Panc1 (cell line): ENCODE measurements at places on chromosomes 4 and X.

DNA sequence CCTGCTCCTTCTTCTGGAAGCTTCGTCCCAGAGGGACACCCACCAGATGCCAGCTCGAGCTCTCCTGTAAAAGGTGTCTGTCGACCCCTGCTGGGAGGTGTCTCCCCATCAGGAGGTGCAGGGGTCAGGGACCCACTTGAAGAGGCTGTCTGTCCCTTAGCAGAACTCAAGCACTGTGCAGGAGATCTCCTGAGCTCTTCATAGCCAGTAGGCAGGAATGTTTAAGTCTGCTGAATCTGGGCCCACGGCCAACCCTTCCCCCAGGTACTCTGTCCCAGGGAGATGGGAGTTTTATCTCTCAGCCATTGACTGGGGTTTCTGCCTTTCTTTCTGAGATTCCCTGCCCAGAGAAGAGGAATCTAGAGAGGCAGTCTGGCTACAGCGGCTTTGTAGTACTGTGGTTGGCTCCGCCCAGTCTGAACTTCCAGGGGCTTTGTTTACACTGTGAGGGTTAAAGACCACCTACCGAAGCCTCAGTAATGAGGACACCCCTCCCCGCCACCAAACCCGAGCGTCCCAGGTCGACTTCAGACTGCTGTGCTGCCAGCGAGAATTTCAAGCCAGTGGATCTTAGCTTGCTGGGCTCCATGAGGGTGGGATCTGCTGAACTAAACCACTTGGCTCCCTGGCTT, 1383.0 kb upstream of the TENM3 start:
- DNase-seq: no peak

DNA sequence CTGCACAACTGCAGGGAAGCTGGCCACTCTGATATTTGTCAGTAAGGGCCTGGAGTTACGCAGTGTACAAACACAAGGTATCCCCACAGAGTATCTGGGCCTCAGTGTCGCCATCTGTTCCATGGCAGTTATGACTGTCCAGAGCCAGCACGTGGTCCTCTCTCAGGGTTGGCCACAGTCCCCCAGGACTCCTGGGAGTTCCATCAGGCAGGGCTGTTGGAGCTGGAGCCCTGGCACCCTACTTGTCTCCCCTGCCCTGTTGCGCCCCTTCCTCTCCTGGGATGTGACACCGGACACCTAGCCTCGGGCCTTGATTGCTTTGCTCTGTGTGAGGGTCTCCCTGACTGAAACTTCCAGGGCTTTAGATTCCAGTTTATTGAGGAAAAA, 8.4 kb downstream of the HTRA3 start:
- no peak for DNase-seq

DNA sequence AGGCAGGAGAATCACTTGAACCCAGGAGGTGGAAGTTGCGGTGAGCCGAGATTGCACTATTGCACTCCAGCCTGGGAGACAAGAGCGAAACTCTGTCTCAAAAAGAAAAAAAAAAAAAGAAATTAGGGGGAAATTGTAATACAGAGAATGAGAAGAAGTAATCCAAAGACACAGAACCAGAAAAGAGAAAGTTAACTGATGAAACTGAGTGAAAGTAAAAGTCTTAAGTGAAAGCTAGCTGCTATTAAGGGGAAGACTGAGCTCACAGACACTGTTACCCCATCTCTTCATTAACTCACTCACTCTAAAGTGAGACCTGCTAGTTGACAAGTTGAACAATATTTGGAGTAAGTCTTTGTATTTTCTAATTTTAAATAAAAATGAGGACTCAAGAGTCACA, 763.0 kb upstream of the PCDH10 start:
- no peak for DNase-seq

- no peak for DNase-seq
Measured at GRCh38 chr4:177239477-177239876, 70.2 kb upstream of the NEIL3 start.

GRCh38 chr4:25861280-25861950, 1.4 kb downstream of the SEL1L3 start:
- DNase-seq: no peak

GRCh38 chr4:180665994-180666824, 1577.0 kb upstream of the TENM3 start:
- DNase-seq: peak; percentile 18

DNA sequence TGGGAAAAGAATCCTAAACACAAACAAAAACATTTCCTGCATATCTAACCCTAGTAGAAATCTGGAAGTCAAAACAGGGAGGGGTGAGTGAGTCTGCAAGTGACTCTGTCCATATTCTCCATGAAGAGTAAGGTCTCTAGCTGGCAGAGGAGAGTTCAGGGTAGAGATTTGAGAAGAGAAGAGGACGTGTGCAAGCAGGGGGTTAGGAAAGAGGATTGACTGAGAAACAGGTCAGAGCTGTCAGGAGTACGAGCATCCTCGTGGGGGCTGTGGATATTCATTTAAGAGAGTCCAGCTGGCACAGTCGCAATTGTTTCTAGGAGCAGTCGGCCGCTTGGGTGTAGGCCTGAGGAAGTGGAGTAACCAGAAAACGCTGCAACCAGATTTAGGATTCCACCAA, 27.9 kb downstream of the PROM1 start:
- DNase-seq: no peak

DNA sequence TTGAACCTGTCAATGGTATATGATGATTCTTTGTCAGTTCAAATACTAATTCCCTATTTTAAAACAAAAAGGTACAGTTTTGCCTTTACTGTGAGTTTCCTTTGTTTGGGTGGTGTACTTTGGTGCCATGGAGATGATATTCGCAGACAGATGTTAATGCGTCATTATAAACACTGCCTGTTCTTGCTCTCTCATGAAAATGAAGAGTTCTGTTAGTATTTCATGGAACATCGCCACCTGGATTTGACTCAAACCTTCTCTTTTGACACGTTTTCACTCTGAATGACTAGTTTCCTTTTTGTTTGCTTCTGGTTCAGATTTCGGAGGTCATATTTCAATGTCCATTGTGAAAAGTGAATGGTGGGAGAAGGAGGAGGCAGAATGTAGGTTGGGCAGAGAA, 6.9 kb upstream of the CTSO start:
- no peak for DNase-seq

DNA sequence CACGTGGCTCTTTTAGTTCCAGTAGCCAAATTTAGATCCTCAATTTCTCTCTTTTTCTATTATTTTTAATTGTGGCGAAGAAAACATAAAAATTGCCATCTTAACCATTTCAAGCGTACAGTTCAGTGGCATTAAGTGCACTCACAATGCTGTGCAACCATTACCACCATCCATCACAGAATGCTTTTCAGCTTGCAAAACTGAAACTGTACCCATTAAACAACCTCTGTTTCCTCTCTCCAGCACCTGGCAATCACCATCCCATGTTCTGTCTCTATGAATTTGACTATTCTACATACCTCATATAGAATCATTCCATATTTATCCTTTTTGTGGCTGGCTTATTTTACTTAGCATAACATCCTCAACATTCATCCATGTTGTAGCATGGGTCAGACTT, 74.9 kb downstream of the METTL14 start:
- DNase-seq: no peak

- no peak for DNase-seq
Measured at GRCh38 chr4:104494822-104495559, at the start of gene CXXC4. Gene CXXC4, minus strand, starts transcription at chr4:104494894. Its CDS starts 3,092 bp downstream, at chr4:104491802.

DNA sequence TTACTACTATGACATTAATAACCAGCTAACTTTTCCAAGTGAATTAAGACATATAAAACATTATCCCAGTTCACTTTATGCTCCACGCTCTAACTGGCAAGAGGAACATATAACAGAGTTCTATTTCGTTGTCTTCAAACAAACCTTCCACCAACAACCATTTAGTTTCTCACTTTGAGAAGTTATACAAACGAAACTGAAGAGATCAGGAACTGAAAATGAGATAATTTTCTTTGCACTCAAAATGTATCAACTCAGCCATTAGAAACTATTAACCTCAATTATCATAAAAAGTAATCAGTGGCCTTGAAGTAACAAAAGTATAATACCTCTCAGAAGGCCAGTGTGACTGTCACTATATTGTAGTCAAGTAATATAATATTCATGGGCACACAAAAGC, 70.1 kb downstream of the CHM start:
- DNase-seq: no peak

GRCh38 chrX:126836186-126836585, 16.7 kb downstream of the PRR32 start:
- DNase-seq: no peak

DNA sequence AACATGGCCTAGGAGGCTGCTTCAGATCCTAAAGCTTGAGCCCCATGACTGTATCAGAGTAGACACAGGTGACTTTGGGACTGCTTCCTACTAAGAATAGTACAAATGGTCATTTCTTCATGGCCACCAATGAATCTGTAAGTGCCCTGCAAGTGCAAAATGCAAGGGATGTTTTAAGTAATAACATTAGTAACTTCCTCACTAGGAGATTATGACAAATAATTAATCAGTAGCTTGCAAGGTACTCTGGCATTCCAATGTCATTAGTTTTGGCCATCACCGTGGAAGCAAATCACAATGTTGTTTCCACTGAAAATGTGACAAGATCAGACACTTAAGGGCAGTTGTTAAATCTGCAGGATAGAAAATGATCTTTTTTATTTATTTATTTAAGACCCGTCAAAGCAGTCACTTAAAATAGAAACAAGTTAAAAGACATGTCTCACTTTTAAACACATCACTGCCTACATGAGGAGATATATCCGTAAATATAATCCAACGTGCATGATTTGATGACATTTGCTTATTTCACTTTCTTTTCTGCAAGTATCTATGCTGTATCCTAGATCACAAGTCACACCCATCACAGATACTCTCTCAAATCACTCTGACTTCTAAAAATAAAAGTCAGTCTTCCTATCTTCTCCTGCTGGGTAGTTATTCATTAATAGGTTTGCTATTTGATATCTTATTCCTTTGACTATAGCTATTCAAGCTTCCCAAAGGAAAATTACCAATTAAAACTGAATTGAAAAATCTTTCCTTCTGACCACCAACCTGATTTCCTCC, 400.6 kb downstream of the IL15 start:
- DNase-seq: no peak

- DNase-seq: no peak
Measured at GRCh38 chr4:10074767-10075105, 41.9 kb downstream of the WDR1 start.

- DNase-seq: no peak
Measured at GRCh38 chrX:45935408-45935807, 609.8 kb downstream of the ZNF674 start.

DNA sequence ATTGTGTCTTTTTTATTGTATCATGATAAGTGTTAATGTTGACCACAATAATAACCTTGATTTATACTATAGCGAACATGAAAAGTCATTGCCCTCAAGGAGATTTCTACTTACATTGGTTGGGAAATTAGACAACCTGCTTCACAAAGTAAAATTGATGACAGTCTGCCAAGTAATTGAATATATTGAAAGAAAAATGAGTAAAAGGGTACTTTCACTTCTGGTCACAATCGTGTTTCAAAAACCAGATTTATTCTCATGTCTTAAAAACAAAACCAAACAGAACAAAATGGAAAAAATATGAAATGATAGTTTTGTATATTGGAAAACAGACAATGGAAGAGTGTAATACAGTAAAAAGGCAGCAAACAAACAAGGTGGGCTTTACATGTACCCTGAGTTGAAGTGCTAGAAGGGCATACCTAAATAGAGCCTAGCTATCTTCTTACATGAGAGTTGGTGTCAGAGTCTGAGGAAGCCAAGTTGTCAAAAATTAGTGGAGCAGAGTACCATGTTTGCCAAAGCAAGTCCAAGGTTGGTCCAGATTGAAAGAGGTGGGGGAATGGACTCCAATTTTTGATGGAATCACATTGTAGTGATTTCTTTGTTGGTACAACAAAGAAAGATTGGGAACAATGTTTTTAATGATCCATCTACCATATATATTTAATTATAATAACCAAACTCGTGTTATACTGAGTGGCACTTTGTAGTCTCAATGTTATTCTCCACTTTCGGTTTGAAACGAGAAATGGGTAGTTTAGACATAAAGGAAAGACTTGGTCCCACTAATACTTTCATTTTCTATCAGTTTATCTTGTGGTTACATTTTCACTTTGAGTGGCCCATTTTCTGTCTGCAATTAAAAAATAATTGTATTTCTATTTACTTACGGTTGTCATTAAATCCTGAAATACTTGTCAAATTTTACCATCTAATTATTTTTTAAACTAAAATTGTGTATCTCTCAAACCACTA, 775.6 kb downstream of the STIM2 start:
- DNase-seq: no peak

DNA sequence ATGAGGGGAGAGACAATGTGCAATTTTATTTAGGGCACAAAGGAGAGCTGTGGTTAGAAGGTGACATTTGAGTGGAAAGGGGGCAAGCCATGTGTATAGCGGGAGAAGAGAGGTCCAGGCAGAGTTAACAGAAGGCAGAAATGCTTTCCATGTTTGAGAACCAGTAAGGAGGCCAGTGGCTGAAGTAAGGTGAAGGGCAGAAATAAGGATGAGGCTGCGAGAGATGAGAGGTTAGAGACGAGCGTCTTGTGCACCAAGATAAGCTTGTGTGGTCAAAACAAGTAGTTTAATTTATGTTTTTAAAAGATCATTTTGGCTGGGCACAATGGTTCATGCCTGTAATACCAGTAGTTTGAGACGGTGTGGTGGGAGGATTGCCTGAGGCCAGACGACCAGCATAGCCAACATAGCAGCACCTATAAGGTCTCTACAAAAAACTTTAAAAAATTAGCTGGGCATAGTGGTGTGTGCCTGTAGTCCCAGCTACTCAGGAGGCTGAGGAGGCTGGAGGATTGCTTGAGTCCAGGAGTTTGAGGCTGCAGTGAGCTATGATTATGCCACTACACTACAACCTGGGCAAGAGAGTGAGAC, 8.5 kb downstream of the HTT start:
- no peak for DNase-seq

- no peak for DNase-seq
Measured at GRCh38 chrX:2767631-2768455, 16.0 kb downstream of the XG start.

GRCh38 chr4:151667666-151668065, 93.1 kb downstream of the GATB start:
- DNase-seq: no peak

GRCh38 chr4:98113012-98113411, 30.3 kb downstream of the STPG2 start:
- no peak for DNase-seq

DNA sequence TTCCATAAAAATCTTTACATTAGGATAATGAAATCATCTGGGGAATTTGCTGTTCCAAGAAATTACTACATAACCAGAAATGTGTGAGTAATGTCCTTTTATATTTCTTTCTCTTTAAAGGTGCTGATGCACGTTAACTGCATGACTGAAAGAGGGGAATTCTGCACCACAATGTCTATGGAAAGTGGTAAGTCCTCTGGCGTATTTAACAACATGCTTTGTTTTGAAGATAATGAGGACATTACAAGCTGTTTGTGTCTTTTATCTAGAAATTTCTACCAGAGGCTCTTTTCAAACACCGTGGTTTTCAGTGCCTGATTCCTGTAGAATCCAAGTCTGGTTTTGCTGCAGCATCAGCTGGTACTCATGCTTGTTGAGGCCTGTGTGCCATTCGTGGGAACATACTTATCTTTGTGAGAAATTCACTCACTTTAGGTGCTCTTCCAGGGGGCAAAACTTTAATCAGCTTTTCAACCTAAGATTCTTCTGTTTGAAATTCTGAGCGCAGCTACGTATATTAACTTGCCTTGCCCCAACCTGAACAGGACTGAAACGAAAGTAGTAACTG, 257.2 kb downstream of the PDHA2 start:
- DNase-seq: no peak
